ENCODE measurements at places on chromosomes 3 and 15.

- H3K36me3 ChIP-seq, result no peaks in the 10 kb centered on the region
- no peaks in the 10 kb centered on the region for H3K27me3 ChIP-seq
- H3K4me3 ChIP-seq, result no peak overlapping the region
- H3K27ac ChIP-seq, result no peak overlapping the region
- no peak for DNase-seq
- no peaks in the 10 kb centered on the region for H3K4me1 ChIP-seq
Observed at GRCh38 chr15:35043373-35044095, 41.6 kb downstream of the NANOGP8 start.

- DNase-seq, result no peak
- peaks cover 2% of the 10 kb centered on the region for H3K27me3 ChIP-seq
- no peak overlapping the region for H3K27ac ChIP-seq
- H3K4me1 ChIP-seq, result no peaks in the 10 kb centered on the region
Observed at GRCh38 chr3:36666166-36666565, 98.2 kb downstream of the DCLK3 start.

DNA sequence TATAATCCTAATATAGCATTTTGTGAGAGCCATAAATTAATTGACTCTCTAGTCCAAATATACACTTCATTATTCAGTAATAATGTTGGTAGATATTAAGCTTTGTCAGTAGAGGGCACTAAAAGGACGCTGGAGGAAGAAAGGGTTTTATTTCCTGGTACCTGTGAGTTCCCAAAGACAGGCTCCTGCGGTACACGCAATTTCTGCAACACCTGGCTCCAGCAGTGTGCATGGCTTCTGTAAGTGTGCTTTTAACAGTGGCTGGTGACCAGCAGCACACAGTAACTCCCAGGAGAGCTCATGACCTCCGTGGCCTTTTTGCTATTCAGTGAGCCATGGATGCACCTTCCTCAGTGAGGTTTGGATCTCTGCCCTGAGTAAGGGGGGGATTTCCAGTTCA is 338.3 kb upstream of the ZNF385D start:
- H3K36me3 ChIP-seq, result no peaks in the 10 kb centered on the region
- no peak overlapping the region for H3K4me3 ChIP-seq
- peak; percentile 4 for DNase-seq

GRCh38 chr3:127552038-127552437 is 38.5 kb downstream of the TPRA1 start:
- H3K27me3 ChIP-seq, result no peaks in the 10 kb centered on the region
- no peak for DNase-seq
- no peak overlapping the region for H3K4me3 ChIP-seq
- H3K27ac ChIP-seq, result no peak overlapping the region

DNA sequence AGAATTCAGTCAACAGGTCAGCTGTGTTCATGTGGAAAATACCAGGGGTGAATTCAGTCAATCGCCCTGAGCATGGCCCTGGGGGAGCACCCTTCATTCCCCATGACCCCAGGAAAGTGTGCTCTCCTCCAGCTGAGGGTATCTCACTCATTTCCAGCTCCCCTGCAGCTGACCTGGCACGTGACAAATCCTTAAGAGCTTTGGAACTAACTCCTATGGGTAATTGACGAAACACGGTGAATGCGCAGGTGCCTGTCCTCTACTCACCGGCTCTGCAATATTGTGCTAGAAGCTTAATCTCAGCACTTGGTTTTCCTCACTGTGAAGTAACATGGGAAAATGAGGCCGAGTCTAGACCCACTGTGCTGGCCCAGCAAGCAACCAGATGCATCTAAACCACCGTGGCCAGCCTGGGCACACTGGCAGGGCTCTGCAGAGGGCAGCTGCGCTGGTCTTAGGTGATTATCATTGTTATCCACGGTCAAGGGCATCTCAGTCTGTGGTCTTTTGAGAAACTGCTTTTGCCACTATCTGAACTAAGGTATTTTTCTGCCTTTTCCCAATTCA is 63.1 kb downstream of the SPSB4 start:
- no peaks in the 10 kb centered on the region for H3K27me3 ChIP-seq
- DNase-seq, result no peak
- H3K36me3 ChIP-seq, result peaks cover 14% of the 10 kb centered on the region
- no peak overlapping the region for H3K4me3 ChIP-seq
- H3K4me1 ChIP-seq, result peaks cover 50% of the 10 kb centered on the region

GRCh38 chr3:58462829-58463180 is 29.1 kb upstream of the KCTD6 start:
- no peak overlapping the region for H3K27ac ChIP-seq
- no peak overlapping the region for H3K4me3 ChIP-seq
- peaks cover 7% of the 10 kb centered on the region for H3K4me1 ChIP-seq
- DNase-seq, result no peak
- no peaks in the 10 kb centered on the region for H3K27me3 ChIP-seq
- no peaks in the 10 kb centered on the region for H3K36me3 ChIP-seq

Data from DND-41 (cell line).